Stimulated activated CD8-positive, alpha-beta memory T cell treated with anti-CD3 and anti-CD28 coated beads, Interleukin-4, amount 100 ng/mL, for 1 hour (primary cell): ENCODE measurements at places on chromosomes 1 and 21.

GRCh38 chr1:15523104-15524020 is 653 bp downstream of the CASP9 start:
- no peak for DNase-seq

DNA sequence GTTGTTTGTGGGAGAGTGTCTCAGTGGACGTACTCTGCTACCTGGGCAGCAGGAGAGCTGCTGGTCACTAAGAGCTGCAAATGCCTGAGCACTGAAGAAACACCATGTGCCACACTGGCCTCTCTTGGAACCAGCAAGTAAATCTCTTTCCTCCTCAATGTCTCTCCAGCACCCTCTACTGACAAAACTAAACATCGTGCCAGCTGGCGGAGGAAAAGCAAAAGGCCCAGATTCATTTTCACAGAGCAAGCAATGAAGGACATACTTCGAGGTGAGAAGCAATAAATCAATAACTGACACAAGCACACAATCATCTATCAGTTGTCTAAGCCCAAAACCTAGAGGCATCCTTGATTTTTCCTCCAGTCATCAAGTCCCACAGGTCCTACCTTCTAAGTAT is 78.1 kb downstream of the RERE start:
- no peak for DNase-seq

DNA sequence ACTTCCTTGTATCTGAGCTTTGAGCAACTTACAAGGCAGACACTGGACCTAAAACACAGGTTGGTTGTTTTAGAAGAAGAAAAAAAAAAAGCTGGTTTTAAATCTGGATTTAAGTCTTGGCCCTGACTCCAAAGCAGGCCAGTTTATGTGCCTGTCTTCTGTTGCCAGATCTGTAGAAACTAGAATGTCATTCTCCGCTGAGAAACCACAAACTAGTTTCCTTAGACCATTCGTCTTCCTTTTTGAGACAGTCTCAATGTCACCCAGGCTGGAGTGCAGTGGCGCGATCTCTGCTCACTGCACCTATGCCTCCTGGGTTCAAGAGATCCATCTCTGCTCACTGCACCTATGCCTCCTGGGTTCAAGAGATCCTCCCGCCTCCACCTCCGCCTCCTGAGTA is 33.9 kb downstream of the APP start:
- no peak for DNase-seq

DNA sequence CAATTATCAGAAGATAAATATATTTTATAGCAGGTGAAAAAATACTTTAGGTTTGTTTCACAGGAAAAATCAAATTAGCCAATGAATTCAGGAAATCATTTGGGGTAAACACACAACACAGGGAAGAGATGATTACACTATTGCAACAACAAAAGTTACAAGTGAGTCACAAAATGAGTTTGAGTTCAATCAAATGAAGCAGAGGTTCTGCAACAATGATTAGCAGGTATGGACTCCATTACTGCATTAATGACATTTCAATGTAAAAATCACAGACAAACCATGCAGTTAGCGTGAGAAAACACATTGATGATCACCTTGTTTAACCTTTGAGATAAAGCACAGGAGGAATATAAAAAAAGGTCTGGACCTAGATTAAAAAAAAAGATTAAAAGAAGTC is 9.7 kb downstream of the ADGRL4 start:
- no peak for DNase-seq

DNA sequence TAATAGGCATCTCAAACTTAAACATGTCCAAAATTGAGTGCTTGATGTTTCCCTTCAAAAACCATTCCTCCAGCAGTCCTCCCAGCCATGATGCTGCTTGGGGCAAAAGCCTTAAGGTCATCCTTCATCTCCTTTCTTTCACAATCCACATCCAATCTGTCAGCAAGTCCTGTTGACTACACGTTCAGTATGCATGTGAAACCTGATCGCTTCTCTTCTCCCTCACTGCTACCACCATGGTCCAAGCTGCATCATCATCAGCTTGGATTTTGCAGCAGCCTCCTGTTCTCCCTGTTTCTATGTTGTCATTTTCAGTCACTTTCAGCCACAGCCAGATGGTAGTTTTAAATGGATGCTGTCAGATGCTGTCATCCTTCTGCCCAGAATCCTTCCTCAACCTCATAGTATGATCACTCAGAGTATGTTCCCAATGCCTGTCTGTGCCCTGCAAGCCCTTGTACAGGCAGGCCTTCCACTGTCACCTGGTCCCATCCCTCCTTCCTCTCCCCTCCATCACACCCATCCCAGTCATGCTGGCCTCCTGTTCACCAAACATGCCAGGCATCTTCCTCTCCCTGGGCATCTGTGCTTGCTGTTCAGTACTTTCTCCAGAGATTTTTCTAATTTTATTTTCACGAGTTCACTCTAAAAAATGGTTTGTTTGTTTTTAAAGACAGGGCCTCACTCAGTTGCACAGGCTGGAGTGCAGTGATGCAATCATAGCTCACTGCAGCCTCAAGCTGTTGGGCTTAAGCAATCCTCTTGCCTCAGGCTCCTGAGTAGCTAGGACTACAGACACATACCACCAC is 66.0 kb downstream of the SYDE2 start:
- DNase-seq = no peak
